ENCODE measurements at places on chromosomes 16 and 17. TPM values are rescaled to one million over a fixed set of nuclear protein-coding genes. Genes with fewer than 3 reads are reported as not detected.
A peak's percentile ranks its signal among the peaks of the same experiment; 100 is the strongest.

DNA sequence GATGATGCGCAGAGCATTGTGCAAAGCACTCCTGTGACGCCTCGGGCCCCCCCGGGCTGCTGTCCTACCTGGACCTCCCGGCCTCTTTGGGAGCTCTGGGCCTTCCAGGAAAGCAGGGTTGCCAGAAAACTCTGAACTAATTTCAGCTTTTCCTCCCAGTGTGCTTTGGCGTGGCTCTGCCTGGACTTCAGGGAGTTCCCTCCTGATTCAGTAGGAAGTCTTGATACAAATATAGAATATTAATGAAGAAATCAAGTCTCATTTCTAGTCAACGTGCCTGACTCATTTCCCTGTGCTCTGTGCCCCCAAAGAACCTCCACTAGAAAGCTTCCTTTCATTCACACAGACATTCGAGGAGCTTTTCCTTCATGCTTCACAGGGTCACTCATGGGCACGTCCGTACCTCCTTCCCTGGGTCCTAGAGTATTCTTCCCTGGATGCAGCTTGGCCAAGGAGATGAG lies 84.0 kb upstream of the NOL11 start:
- DNase-seq, result no peak

The KIFC3 gene
- 94.7 TPM for total RNA-seq

The TBC1D3 gene
- total RNA-seq, result not detected

DNA sequence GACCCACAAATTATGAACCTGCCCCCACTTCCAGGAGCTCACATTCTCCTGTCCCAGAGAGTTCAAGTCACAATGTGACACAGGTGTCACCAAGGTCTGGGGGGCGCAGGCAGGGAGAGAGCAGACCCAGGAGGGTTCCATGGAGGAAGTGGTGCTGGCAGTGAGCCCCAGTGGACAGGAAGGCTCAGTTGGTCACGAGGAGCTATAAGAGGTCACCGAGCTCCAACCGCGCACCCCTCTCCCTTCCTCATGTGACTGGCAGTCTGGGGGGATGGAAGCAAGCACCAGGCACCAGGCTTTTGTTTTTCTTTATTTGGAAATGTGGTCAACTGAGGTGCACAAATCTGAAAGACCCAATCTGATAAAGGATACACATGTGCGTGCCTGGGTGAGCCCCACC lies 2.5 kb downstream of the ITGAD start:
- DNase-seq, result no peak

The XYLT2 gene
- total RNA-seq, result 35.7 TPM

- DNase-seq, result no peak
These were observed 353.2 kb downstream of the MAF start for GRCh38 chr16:79247386-79247785.

- no peak for DNase-seq
These were observed 36.2 kb upstream of the CRHR1 start for GRCh38 chr17:45747911-45748310.

DNA sequence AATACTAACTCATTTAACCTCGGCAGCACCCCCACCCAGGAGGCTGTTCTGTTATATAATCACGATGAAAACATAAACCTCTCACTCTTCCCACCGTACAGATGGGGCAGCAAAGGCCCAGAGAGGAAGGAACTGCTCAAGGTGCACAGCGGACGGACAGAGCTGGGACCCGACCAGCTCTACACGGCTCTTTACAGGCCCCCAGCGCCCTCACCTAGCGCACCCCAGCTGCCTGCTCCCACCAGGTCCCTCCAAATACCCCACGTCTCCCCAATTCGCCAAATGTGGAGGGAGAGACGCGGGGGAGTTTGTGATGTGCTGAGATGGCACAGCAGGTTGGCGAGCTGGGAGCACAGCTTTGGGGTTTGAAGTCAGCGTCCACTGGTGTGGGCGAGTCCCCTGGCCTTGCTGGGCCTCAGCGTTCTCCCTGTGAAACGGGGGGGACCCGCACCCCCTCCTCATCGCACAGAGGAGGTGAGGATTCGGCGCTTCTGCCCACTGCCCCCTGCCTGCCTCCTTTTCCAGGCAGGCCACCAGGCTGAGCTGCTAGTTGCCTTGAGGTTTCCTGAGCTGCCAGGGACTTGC lies 54.1 kb downstream of the CBFA2T3 start:
- no peak for DNase-seq

GRCh38 chr16:58110571-58111301 lies 18.4 kb downstream of the CFAP20 start:
- DNase-seq, result no peak

- no peak for DNase-seq
These were observed 11.9 kb upstream of the PVALEF start for GRCh38 chr17:81153340-81153803.

DNA sequence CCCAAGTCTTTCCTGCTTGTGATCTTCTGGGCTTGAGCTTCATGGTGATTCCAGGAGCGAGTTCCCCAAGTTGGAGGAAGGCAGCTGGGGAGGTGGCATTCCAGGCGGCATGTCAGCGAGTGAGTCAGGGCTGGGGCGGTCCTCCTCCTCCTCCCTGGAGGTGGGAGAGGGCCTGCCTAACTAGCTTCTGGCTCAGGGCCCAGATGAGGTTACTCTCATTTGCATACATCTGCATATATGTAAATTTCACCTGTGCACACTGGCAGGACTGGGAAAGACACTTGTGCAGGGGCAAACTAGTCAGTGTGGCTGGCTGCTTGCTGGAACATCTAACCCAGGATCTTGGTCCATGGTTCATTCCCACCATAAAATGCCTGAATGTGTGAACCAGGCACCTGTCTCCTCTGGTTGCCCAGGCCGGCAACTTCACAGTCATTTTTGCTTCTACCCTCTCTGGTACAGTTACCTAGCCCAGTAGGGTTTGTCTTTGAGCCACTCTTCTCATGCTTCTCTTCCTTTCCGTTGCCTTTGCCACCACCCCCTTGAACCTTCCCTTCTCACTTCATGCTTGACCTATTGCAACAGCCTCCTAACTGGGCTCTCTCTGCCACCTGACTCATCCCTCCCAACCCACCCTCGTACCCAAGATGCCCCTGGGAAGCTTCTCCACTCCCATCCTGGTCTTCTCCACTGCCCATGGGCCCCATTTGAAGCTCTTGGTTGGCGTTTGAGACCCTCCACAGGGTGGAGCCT lies 9.6 kb upstream of the DLX4 start:
- peak; percentile 28 for DNase-seq

GRCh38 chr17:79573196-79573896 lies 37.5 kb downstream of the RBFOX3 start:
- DNase-seq, result peak; percentile 41

GRCh38 chr17:5678171-5678570 lies 93.9 kb upstream of the NLRP1 start:
- DNase-seq, result no peak

The TP53TG3 gene
- total RNA-seq, result not detected

DNA sequence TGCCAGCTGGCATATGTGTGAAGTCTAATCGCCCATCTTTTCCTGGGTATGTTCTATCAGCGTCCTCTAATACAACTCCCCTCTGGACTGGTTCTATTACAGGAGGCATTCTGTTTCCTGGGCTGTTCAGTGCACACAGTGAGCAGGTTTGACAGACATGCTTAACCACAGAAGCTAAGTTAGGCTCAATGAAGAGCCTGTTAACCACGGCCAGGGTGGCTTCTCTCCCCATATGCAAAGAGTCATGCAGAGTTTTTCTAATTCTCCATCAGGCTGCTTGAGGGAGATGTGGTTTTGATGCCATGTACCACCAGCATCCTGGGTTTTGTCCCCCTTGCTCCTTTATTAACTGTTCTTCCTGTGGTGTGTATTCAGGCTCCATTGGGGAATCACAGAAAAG lies 57.2 kb upstream of the ALOX12 start:
- DNase-seq, result no peak

- no peak for DNase-seq
These were observed 18.8 kb downstream of the GSE1 start for GRCh38 chr16:85631802-85632393.

The NPIPA2 gene
- not detected for total RNA-seq

DNA sequence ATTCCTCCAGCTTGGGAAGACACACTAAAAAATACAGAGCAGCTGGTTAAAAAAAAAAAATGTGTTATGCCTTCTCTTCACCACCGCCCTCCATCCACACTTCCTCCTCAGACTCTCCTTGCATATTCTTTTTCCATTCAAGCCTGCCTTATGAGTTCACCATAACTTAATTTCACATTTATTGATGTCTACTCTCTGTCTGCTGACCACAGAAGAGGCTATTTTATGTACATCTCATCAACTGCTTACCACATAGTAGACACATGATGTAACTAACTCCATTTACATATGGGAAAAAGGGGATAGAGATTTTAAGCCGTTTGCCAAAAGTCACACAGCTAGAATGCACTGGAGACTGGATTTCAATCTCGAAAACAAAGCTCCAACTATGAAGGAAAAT lies 409.8 kb downstream of the CDH11 start:
- no peak for DNase-seq

The HSD17B1 gene
- 0.34 TPM for total RNA-seq

All from kidney epithelial cell (primary cell).